ENCODE measurements at places on chromosomes 2 and 18.

DNA sequence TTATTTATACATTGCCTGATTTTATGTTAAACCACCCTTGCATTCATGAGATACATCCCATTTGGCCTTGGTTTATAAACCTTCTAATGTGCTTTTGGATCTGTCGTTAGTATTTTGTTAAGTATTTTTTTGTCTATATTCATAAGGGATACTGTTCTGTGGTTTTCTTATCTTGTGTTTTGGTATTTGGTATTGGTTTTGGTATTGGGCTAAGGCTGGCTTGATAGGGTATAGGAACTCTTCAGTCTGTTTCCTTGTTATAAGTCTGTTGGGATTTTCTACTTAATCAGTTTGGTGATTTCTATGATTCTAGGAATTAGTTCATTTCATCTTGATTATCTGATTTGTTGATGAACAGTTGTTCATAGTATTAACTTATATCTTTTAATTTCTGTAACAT is 49.2 kb downstream of the RELCH start:
- no peak for DNase-seq

DNA sequence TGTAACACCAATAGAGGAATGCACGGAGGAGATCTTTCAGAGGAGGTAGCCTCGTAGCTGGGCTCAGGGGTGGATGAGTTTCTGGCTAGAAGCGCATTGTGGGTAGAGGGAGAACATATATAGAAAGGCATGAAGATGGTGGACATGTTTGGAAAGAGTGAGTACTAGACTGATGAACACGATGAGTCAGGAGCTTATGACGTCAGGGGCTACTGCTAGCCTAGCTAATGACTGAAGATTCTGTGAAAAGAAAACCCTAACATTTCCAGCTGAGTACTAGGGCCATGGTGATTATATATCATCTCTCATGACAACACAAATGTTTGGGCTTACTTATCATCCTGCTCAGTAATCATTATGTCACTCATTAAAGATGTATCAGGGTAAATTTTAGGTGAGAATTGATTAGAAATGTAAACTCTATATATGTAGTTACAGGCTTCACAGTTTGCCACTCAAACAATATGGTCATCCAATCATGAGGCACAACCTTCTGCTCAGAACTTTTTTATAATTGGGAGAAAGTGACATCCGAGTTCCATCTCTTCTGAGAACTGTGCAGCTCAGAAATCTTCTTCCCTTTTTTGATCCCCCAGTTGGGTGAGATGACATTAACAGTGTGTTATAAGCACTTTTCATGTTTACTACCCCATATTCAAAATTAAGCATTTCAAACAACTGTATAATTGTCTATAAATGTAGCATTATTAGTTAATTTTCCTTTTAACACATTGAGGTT is 22.2 kb upstream of the IL1RN start:
- DNase-seq: no peak

GRCh38 chr2:47868611-47869352 is 37.5 kb downstream of the FBXO11 start:
- no peak for DNase-seq

- no peak for DNase-seq
Measured at GRCh38 chr2:22076454-22076853, 952.7 kb downstream of the TDRD15 start.

DNA sequence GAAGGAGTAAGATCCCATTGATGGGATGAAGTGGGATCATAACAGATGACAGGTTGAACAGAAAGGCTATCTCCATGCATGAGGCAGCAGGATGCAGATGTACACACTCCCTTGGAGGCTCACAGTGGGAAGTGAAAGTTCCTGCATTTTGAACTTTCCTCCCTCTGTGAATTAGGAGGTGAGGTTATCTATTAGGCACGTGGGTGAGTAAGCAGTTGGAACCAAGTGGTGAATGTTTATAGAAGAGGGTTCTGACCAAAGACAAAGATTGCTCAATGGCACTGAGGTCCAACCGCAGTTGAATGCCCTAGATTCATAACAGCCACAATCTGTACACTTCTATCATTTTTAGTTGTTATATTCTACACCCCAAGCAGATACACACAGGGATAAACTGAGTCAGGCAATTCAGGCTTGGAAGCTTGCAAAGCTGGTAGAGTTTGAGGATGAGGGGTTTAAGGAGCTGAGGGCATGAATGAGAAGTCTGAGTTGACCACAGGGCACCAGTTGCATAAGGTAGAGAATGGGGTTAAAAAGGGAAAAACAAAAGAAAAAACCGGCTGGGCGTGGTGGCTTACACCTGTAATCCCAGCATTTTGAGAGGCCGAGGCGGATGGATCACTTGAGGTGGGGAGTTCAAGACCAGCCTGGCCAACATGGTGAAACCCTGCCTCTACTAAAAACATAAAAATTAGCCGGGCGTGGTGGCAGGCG is 7.1 kb upstream of the KCMF1 start:
- DNase-seq: no peak

- no peak for DNase-seq
Measured at GRCh38 chr2:43171789-43172188, 54.6 kb downstream of the ZFP36L2 start.

DNA sequence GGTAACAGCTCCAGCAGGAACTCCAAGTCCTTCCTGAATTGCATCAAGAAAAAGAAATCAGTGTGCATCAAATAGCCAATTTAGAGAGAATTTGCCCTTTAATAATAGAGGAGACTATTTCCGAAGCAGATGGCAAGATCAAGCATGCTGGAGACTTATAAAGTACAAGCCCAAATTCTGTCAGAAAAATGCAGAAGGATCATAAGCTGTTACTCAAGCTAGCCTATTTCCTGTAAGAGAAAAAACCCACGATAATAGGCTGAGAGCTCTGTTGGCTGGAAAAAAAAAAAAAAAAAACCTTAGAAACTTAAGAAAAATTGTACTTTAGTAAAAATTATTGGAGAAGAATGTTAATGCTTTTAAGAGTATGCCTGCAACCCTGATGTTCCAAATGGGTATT is 24.4 kb upstream of the ITM2C start:
- DNase-seq: no peak

- no peak for DNase-seq
Measured at GRCh38 chr18:13369756-13370510, 151.4 kb downstream of the LDLRAD4 start.

DNA sequence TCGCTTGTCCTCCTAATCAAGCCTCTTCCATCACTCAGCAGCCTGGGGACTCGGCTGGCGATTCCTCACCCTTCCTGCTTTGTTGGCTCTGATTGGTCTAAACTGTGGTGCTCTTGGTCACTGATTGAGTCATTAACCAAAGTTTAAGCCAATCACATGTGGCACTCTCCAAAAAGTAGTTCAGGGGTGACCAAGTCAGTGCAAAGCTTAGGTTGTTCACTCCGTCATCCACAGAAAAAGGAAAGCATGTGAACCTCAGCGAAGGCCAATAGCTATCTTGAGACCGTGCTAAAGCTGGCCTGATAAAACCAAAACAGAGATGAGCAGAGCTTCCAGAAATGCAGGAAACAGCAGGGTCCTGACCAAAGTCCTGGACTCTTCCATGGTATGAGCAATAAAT is 4.9 kb downstream of the ALPK2 start:
- DNase-seq: no peak

DNA sequence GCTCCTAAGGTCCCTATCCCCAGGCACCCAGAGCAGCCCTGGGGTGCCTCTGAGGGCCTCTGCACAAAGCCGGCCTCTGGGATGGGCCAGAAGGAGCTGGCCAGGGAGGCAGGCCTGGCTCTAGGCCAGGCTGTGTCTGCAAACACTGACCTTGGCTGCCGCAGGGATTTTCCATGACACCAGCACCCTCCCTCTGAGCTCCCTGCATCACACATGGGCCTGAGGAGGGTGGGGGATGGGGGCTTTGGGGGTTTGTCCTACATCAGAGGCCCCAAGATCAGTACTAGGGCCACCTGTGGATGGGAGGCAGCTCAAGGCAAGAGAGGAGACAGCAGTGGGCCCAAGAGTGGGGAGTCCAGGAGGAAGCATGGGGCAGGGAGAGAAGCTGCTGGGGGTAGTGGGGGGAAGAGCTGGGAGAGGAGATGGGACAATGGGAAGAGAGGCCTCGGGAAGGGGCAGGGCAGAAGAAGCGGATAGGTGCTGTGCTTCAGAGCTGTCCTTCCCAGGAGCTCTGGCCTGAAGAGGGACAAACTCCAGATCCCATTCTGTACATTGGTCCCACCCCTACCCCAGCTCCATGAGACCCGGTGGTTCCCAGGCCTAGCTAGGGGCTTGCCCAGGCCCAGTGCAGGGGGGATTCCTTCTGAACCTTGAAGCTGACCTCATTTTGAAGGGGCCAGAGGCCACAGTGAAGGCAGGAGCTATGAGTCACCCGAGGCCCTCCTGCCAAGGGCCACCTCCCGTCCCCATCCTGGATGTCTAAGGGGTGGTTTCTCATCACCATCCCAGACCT is 28.0 kb downstream of the KCNK3 start:
- DNase-seq: no peak
